ENCODE measurements at places on chromosomes 7 and 10. TPM values are rescaled to one million over a fixed set of nuclear protein-coding genes. Genes with fewer than 3 reads are reported as not detected.

DNA sequence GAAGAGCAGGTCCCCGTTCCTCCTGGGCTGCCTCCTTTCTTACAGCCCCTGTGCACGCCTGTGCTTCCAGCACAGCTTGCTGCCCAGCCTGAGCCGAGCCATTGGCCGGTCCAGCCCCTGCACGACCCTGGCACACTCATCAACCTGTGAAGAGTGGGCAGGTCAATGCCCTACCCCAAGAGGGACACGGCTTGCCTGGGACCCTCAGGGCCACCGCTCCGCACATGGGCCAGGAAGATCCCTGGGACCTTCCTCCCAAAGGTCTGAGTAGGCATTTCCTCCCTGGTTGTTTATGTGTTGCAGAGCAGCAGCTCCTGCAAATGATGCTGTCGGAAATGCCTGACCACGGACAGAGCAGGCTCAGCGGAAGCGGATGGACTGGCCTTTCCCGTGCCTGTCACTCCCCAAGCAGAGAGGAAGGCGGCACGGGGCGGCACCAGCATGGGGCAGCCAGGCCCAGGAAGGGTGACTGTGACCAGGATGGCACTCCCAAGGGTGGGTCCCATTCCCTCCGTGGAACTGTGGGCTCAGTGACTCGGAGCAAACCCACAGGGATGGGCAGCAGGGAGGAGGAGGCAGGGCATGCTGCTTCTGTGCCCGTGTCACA is 252.5 kb downstream of the TNS3 start:
- DNase-seq, result no peak

DNA sequence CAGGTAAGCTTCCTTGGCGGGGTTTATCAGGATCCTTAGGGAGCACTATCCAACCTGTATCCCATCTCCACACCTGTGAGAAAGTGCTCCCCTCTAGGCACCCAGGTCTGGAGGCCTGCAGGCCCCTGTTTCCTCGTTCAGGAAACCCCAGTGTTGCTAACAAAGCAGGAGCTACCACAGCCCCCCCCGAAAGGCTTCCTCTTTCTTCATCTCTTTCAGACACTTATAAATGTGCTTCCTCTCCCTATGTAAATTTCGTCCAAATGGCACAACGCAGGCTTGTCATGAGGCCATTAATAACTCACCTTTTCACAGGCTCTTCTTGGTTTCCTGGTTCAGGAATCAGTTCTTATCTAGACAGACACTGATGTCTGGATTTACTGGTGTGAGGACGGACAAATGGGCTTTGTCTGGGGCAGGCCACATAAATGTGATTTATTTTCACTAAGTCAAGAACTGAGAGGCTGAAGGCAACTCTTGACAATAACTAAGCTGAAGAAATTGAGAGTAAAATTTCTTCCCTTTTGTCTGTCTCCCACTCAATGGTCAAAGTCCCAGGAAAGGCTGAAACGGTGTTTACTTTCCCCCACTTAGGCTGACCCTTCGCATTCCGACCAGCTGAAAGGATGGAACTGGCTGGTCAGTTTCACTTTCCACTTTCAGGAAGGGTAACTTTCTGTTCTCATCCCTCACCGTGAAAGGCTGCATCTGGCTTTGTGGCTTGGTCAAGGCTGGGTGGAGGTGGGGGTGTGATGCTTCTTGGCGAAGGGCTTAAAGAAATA is 46.8 kb downstream of the PIK3AP1 start:
- no peak for DNase-seq

- no peak for DNase-seq
Measured at GRCh38 chr10:114779803-114780576, 41.6 kb upstream of the FHIP2A start.

DNA sequence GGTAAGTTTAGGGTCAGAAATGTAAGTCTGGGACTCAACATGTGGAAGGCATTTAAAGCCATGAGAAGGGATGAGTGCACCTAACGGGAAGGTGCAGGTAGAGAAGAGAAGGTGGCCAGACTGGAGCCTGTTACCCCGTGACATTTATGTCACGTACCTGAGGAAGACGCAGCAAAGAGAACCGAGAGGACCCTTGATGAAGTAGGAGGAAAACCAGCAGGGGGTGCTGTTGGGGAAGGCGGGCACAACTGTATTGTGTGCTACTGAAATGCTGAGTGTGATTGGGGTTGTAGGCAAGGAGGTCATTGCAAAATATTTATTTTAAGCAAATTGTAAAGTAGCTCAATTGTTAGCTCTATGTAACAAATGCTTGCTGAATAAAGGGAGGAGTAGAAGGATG is 338.2 kb upstream of the PRKCQ start:
- DNase-seq, result peak; percentile 60

- DNase-seq, result no peak
Measured at GRCh38 chr7:106101726-106102125, 10.4 kb downstream of the SYPL1 start.

Gene NRAP
- 0.59 TPM for total RNA-seq

- DNase-seq, result no peak
Measured at GRCh38 chr10:107666214-107666613, 501.7 kb upstream of the SORCS1 start.

Gene TRIM50
- 0.30 TPM for total RNA-seq

Gene CRYGN
- 1.4 TPM for total RNA-seq

DNA sequence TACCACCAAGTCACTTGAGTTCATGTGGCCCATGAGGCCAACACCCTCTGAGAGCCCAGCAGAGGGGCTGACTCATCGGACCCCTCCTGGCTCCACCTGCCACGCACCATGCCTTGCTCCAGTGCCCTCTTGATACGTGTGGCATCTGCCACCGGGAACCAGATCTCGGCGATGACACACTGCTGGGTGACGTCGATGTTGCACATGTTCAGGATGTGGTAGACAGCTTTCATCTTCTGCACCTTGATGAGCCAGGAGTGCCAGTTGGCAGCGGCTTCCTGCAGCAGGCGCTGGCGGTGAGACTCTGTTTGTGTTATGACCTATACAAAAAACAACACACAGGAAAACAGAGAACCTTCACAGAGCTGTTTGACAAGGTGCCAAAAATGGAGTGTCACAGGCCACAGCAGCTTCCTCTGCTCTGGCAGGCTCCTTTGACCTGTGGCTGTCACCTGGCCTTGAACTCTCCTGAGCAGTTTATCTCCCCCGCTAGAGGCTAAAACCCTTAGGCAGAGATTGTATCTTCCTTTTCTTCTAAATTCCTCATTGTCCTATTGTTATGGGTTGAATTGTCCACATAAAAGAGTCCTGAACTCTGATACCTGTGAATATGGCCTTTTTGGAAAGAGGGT is 45.2 kb upstream of the TMEM213 start:
- DNase-seq, result no peak

- no peak for DNase-seq
Measured at GRCh38 chr7:539731-540411, 20.2 kb upstream of the PDGFA start.

GRCh38 chr7:13920053-13920697 is 69.3 kb downstream of the ETV1 start:
- DNase-seq, result no peak

GRCh38 chr10:29253690-29254029 is 35.2 kb upstream of the LYZL1 start:
- no peak for DNase-seq

DNA sequence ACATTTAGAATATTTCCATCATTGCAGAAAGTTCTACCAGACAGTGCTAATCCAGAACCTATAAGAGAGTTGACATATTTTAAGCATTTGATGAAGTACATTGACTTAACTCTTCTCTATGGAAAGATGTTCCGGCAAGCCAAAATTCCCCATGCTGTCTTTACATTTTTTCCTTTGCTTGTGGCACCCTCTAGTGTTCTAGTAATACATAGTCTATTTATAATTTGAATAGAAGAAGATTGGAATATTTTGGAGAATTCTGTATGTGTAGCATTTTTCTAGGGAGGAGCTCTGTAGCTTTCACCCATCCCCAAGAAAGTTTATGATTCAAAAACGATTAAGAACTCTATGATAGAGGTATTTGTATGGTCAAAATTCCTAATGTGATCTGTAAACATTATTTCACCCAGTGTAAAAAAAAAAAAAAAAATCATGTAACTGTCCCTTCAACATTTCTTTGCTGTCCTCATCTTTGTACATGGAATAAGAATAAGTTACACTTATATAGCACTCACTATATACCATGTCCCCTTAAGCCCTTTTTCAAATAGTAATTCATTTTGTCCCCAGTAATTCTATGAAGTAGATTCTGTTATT is 33.2 kb downstream of the NRF1 start:
- DNase-seq, result no peak

DNA sequence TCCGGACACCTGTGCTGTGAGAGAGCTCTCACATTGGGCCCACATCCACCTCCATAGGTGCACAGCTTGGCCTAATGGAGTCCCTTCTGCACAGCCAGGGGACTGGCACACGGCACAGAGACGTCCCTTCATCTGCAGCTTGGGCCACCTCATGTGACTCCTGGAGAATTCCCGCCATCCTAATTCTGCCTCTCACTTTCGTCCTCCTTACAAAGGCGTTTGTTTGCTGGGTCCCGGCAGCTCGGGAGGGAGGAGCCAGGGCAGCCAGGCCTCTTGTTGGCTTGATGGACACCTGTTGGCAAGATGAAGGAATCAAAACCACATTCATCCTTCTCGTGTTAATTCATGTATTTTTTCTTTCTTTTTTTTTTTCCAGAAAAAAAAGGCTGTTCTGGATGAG is 30.7 kb upstream of the TTYH3 start:
- no peak for DNase-seq

- no peak for DNase-seq
Measured at GRCh38 chr7:27767374-27767773, 27.4 kb downstream of the TAX1BP1 start.
